ENCODE measurements at places on chromosomes 1 and 21.

DNA sequence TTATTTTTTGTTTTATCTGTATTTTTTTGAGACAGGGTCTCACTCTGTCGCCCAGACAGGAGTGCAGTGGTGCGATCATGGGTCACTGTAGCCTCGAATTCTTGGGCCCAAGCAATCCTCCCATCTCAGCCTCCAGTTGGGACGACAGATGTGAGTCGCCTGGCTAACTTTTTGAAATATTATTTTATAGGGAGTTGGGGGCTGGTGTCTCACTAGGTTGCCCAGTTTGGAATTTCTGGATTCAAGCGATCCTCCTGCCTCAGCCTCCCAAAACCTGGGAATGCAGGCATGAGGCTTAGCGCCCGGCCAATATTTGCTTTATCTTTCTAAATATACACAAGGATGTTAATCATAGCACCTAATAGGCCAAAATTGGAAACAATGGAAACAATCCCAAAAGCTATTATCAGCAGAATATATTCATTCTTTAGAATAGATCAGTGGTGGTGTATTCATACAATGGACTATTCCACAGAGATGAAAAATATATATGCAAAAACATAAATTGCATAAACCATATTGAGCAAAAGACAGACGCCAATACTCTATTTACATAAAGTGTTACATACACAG is 55.9 kb downstream of the DAP3 start:
- no peak for DNase-seq

- DNase-seq = no peak
Measured at GRCh38 chr21:44687671-44688070, 5.7 kb upstream of the KRTAP12-1 start.

- peak; percentile 57 for DNase-seq
Measured at GRCh38 chr1:15246960-15247614, at the start of gene FHAD1. Gene FHAD1, plus strand, starts transcription at chr1:15247223. Its CDS starts 4,562 bp downstream, at chr1:15251785.

GRCh38 chr1:93021539-93022134 is 57.4 kb upstream of the MTF2 start:
- peak; percentile 38 for DNase-seq

DNA sequence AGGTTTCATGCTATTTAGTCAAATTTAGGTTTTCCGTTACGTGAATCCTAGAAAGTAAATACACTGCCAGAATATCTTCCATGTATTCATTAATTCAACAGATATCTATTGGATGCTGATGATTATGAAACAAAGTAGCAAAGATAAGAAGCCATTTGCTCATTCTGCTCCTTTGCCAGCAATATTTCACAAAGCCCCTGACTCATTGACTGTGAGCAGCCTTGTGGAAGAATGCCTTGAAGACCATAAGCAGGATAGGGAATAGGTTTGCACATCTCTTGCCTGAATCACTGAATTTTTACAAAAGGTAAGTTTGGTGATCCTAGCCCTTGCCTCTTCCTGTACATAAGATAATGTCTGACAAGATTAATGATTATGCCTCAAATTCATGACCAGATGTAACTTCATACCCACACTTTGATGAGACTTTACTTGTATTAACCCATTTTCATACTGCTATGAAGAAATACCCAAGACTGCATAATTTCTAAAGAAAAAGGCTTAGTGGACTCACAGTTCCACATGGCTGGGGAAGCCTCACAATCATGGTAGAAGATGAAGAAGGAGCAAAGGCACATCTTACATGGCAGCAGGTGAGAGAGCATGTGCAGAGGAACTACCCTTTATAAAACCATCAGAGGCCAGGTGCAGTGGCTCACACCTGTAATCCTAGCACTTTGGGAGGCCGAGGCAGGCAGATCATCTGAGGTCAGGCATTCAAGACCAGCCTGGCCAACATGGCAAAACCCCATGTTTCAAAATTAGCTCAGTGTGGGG is 1.6 kb upstream of the PIGK start:
- DNase-seq = peak; percentile 20

DNA sequence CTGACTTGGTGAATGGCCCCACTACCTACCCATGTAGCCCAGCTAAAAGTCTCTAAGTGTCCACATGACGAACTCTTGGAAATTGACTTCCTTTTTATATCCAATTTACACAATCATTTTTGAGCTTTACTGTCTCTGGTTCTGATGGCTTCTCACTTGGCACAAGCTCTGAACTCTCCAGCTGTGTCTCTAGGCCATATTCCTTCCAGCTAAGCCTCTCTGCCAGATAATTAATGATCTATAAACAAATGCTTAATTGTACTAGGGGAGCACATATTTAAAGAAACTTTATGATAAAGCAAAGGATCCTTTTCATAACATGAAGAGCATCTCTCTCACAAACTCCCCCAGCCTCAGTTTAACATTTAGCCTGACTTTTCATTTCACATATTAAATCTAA is 16.3 kb upstream of the BEND5 start:
- no peak for DNase-seq

- DNase-seq = no peak
Measured at GRCh38 chr1:32223683-32224082, 1.5 kb downstream of the EIF3I start.

- no peak for DNase-seq
Measured at GRCh38 chr1:42929434-42930177, 29.1 kb downstream of the SLC2A1 start.

GRCh38 chr1:147409886-147410285 is 131.4 kb upstream of the BCL9 start:
- DNase-seq = no peak

GRCh38 chr1:34924759-34925555 is 4.5 kb downstream of the DLGAP3 start:
- peak; percentile 71 for DNase-seq

DNA sequence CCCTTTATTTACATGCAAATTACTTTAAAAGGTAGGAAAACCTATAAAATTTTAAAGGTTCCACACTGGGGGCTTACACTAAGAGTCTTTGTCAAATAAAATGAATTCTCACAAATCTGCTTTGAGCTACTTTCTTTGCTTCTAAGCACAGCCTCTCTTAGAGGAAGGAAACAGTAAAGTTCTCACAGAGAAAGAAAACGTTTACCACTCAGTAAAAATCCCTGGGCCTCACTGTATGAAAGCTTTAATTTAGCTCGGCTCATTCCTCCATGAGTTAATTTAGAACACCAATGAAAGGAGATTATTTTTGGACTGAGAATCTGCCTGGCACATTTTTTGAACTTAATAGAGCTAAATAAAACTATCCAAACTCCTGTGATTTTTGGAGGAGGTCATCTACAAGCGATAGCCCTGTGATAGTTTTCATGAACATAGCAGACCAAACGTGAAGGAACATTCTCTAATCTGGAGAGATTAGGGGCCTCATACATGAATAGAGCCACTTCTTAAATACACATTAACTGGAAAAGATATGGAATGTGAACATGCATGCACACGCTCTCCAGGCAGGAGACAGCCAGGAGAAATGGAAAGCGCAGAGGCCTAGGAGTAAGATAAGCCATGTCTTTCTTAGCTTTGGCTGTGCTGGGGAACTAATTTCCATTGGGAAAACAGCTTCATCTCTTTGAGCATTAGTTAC is 32.8 kb downstream of the PRRX1 start:
- DNase-seq = no peak

DNA sequence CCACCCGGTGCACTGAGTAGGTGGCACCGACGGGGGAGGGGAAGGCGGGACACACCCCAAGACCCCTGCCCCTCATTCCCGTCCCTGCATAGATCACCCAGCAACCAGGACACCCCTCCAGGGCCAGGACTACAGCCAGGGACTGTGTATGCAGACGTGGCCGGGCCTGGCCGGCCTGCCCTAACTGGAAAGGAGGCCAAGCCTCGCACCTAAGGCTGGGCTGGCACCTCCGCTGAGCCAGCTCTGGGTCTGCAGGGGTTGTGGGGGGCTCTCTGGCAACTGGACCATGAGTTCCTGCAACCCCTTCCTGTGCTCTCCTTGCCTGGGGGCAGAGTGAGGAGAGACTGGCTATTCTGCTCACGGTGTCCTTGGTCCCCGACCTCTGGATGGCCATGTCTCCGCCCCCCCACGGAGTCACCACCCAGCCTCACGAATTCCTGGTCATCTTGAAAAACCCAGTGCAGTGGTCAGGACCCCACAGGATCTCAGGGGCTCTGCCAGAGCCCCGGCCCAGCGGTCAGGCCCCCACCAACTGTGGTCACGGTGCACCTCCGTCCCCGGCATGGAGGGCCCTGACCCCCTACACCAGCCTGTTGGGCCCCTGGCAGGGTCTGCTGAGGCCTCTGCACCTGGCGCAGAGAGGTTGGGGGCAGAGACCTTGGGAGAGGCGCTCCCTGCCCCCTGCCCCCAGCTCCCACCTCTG is 1.1 kb upstream of the FNDC10 start:
- DNase-seq = no peak

DNA sequence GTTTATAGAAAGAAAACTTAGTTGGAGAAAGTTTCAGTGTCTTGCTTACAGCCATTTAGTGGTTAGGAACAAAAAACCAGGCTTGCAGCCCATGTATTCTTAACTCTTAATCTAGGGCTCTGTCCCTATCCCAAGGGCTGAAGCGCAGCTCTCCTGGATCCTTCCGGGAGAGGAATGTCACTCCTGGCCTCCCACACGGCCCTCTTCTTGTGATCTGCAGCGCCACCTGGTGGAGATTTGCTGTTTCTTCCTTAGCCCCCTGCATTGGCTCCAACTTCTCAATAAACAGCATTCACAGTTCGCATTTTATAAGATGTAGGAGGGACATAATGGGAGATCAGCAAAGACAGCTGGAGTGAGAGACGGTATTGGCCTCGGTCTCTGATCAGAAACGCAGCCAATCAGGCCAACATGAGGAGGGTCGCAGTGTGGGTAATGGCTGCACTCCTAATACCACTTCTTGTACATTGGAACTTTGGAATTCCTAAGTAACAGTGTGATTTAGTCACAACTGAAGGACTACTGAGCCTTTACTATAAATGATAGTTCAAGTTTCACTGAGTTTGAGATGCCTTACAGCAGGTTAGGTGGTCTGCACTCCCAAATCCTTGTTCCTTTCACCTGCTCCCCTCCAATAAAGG is 283.4 kb downstream of the ASTN1 start:
- DNase-seq = peak; percentile 77

DNA sequence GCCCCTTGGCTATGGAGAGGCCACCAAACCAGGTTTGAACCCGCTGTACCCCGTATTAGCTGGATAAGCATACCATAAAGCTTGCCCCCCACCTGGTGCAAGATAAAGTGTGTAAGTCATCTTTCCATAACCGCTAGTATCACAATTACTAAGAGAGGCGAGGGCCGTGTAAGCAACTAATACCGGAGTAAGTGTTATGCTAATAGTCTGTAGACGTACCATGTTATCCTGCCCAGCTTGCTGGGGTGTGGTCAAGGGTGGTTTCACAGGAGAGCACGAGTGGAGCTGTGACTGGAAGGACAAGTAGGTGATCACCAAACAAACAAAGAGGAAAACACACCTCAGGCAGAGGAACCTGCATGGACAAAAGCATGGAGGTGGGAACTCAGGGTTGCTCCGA is 3.6 kb upstream of the TNFRSF1B start:
- no peak for DNase-seq

- peak; percentile 87 for DNase-seq
Measured at GRCh38 chr1:89951766-89952604, 42.9 kb upstream of the ZNF326 start.

DNA sequence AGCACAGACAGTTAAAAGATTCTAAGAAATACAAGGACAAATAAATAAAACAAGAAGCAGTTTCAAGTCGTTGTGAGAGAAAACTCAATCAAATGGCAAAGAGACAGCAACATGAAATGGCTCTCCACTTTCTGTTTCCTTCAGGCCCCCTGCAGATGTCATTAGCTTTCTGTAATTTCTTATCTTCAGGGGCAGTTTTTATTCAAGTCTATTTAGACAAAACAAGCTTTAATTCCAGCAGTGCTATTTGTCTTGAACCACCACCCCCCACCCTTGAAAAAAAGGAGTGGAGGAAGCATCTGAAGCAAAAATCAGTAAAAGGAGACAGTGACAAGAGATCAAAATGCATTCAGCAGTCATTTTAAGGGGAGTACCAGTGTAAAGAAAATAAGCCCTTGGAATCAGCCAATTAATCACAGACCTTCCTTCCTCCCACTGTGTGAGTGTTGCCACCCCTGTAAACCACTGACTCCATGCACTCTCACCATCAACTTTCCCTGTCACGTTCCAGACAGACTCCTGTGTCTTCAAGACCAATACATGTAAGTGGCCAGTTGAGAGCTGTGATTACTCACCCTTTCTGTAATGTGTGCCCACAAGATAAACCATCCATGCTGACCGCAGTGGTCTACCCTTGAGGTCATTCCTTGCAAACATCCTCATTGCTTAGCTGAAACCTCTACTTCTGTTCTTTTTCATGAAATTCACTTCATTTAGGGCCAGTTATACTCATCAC is 136.1 kb upstream of the HOOK1 start:
- peak; percentile 97 for DNase-seq

DNA sequence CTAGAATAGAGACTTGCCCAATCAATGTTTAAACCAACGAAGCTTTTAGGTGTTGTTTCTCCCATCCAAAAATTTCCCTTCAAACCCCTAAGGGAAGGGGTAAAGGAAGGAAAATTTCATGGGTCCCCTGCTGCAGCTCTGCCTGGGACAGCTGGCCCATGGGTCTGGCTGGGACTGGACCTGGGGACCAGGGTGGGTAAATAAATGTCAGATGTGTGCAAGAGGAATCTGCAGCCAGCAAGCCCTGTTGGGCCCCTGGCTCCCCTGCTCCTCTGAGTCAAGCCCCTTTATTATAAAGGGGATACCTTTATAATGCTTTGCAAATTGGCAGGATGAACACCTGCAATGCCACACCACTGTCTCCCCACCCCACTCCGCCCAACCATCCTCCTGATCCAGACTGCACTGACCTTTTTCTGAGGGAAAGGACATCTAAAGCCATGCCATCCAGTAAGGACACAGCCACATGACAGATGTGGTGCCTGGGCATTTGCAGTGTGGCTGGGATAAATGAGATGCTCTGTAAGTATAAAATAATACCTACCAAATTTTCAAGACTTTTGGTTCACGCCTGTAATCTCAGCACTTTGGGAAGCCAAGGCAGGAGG is 1.9 kb upstream of the TMEM125 start:
- no peak for DNase-seq

DNA sequence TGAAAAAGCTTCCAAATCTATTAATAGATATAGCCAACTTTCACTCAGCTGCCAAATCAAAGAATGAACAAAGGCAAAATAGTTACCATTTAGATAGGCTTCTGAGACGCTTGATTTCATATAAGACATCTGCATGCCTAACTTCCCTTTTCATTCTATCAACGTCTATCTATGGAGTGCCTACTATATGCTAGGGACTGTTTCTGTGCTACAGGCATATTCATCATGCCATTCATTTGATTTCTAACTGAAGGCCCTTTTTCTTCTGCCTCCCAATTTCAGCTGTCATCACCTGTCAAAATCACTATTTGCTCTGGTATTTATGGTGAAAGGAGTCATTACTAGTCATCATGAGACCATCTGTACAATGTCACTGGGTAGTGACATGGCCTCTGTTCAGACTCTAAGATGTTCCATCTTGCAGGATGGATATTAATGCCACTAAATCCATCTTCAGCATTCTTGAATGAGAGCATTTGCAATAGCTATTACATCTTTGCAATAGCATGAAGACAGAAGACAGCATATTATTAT is 4.3 kb upstream of the KRTAP13-1 start:
- no peak for DNase-seq

DNA sequence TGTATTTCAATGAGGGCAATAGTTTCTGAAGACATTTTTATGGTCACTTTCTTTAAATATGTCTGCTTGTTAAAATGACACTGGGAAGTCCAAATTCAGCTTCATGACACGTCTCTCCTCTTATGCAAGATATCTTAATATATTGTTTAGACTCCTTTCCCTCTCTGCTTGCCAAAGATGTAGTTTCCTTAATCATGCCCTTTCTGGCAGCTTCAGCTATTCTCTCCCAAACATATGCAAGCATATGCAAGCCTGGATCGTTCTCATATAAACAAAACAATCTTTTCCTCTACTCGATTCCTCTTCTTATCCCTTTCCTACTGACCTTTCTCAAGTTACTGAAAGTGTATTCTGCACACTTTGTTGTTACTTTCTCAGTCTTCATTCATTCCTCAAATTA is 372.2 kb downstream of the PTBP2 start:
- DNase-seq = peak; percentile 50
